ENCODE measurements at places on chromosomes 16 and 17. TPM values are rescaled to one million over a fixed set of nuclear protein-coding genes. Genes with fewer than 3 reads are reported as not detected.

Gene ADCY7
- 207 TPM for total RNA-seq

Gene DNAH3
- total RNA-seq = not detected

Gene CD300LG
- total RNA-seq = not detected

Gene CES5A
- total RNA-seq = not detected

Gene SCGB1C2
- total RNA-seq = not detected

Gene TSEN54
- 41.1 TPM for total RNA-seq

Gene HOXB6
- total RNA-seq = not detected

Gene FOXC2
- not detected for total RNA-seq

Gene MFAP4
- not detected for total RNA-seq

Gene EFCAB5
- 1.1 TPM for total RNA-seq

Gene ZNF200
- total RNA-seq = 6.2 TPM

Gene CLEC19A
- not detected for total RNA-seq

Gene OR3A3
- not detected for total RNA-seq

Gene PLK1
- total RNA-seq = 65.0 TPM

Gene CEP112
- total RNA-seq = 2.0 TPM

Gene LGALS9B
- not detected for total RNA-seq

Gene KCNJ18
- total RNA-seq = not detected

Gene ALOX12B
- 0.94 TPM for total RNA-seq

Gene HID1
- total RNA-seq = 0.64 TPM

Gene TNFSF13
- 3.2 TPM for total RNA-seq

Gene ITGA3
- total RNA-seq = 12.1 TPM

Gene HS3ST2
- total RNA-seq = not detected

Gene MRM1
- total RNA-seq = 4.2 TPM

Gene C17orf78
- total RNA-seq = not detected

Gene CACNA1G
- total RNA-seq = not detected

Gene APOH
- not detected for total RNA-seq

Gene SOST
- not detected for total RNA-seq

Gene GSDMA
- not detected for total RNA-seq

Gene PABPN1L
- not detected for total RNA-seq

Gene DNASE1L2
- 2.2 TPM for total RNA-seq

Gene CDH8
- total RNA-seq = not detected

Gene TCAP
- 9.7 TPM for total RNA-seq

Gene SGCA
- total RNA-seq = not detected

Gene ASPA
- not detected for total RNA-seq

Gene NUBP1
- 30.0 TPM for total RNA-seq

Gene CCL4L2
- total RNA-seq = not detected

Gene CRK
- 27.3 TPM for total RNA-seq

Gene SLC6A4
- 0.10 TPM for total RNA-seq

Gene FAM20A
- 0.42 TPM for total RNA-seq

Gene CMTM4
- 1.9 TPM for total RNA-seq
